ENCODE measurements at places on chromosomes 12 and 14.
A peak's percentile ranks its signal among the peaks of the same experiment; 100 is the strongest.

DNA sequence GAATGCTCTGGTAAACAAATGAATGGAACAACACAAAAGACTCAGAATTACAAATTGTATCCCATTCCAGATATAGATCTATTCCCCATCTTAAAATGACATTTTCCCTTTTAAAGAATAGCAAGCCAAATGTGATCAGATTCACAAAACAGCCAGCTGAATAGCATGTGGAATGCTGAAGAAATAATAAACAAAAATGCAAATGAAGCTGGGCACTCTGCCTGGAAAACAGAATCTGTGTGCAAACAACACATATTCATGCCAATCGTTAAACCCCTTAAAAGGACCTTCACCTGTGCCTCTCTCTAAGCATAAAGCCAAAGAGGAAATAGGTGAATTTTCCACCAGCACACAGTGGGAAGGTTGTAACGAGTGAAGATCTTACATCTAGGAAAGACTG lies 67.9 kb upstream of the PDZRN4 start:
- no peak for DNase-seq

- DNase-seq, result no peak
These were observed 27.0 kb upstream of the AKAP5 start for GRCh38 chr14:64438181-64438841.

DNA sequence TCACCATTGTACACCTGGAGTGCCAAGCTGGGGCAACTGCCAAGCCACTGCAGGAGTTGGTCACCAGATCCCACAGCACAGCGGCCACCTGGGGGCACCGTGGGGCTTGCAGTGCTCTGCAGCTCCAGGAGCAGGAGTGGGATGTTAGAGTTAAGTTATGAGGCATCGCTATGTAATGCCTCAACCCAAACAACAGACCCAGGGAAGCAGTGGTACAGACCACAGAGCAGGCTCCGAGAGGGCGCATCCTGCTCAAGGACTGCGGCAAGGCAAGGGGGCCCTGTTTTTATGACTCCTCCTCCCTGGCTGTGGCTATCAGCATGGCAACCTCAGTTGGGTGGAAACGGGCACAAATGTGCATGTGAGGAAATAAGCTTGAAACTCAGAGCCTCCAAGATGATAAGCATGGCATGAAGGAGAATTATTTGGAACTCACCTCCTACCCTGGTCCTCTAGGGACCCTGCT lies 63.1 kb downstream of the ARL6IP4 start:
- peak; percentile 79 for DNase-seq

DNA sequence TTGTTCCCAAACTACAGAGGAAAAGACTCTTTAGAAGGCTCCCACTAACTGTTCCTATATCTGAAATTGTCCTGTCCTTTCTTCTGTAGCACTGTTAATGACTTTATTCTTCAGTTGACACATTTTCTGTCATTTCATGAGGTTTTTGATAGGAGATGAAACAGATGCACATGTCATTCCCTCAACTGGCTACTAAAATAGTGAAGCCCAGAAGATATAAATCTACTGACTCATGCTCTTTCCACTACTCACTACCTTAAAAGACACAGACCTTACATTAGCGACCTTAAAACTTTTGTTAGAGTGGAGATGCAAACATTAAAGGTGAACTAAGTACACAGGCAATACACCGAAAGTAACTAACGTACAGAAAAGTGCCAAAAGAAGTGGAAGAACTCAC lies 59.5 kb upstream of the ANKS1B start:
- DNase-seq, result no peak

GRCh38 chr14:46782281-46782680 lies 130.7 kb upstream of the RPL10L start:
- no peak for DNase-seq

DNA sequence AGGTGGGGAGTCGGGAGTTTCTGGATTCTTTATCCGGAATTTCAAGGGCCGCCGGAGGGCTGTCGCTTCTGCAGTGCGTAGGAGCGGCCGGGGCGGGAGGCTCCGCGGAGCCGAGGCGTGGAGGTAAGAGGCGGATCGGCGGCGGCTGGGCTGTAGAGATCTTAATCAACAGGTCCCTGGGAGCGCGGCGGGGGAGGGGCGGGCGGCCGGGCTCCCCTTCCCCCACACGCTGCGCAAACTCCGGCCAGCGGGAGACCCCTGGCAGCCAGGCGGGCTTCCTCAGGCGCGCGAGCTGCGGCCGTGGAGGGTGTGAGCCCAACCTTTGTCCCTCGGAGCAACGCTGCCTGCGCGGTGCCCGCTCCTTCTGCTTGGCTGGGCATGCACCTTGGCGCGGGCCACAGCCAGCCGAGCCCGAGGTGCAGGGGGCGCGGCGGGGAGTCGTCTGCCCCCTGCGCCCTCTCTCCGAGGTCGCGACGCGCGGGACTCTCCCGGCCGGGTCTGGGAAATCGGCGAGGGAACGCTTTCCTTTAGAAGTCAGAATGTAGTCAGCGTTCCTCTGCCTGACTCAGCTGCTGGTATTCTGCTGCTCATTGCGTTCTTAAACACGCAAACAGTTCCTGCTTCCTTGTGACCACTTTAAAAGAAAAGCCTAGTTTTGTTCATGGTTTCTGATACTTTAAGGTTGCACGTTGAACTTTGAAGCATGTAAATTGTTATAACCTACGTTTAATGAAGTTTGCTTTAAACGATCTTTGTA lies at the start of gene PALS1:
Gene PALS1, plus strand, starts transcription at position 25 of the 757 bp plus-strand sequence. CDS start 37,736 bp downstream, outside the sequence.
- peak; percentile 68 for DNase-seq

GRCh38 chr14:52780893-52781292 lies 10.5 kb downstream of the GNPNAT1 start:
- no peak for DNase-seq

- peak; percentile 94 for DNase-seq
These were observed 254.6 kb downstream of the C12orf42 start for GRCh38 chr12:103241184-103241583.

DNA sequence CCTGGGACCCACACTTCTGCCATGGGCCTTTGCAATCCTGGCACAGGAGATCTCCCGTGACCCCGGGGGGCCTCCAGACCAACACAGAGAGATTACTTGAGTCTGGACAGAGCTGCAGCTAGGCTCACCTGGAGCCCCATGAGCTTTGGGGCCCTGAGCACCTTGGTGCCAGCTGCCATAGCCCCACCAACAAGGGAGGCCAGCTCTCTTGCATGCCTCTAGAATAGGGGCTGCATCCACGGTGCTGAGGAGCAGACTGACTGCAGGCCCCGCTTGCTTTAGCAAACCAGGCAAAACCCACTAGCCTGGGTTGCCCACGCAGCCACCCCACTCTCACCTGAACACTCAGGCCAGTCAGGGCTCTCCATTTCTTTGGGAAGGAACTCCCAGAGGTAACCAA lies 3.7 kb upstream of the OR4N2 start:
- DNase-seq, result no peak

GRCh38 chr12:80282226-80282625 lies 161.8 kb upstream of the PTPRQ start:
- DNase-seq, result no peak

DNA sequence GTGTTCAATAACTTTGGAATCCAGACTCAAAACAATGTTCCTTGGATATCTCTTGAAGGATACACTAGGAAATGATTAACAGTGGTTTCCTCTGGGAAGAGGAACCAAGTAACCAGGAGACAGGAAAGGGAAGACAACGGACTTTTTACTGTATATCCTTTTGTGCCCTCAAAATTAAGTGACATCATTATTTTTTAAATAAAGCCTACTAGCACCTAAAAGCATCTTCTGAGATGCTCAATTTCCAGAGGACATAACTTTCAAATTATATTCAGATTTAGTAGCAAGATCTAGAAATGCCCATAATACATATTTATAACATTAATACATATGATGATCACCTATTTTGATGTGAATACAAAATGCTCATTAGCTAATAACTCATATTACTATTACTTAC lies 6.5 kb downstream of the HECTD1 start:
- no peak for DNase-seq

DNA sequence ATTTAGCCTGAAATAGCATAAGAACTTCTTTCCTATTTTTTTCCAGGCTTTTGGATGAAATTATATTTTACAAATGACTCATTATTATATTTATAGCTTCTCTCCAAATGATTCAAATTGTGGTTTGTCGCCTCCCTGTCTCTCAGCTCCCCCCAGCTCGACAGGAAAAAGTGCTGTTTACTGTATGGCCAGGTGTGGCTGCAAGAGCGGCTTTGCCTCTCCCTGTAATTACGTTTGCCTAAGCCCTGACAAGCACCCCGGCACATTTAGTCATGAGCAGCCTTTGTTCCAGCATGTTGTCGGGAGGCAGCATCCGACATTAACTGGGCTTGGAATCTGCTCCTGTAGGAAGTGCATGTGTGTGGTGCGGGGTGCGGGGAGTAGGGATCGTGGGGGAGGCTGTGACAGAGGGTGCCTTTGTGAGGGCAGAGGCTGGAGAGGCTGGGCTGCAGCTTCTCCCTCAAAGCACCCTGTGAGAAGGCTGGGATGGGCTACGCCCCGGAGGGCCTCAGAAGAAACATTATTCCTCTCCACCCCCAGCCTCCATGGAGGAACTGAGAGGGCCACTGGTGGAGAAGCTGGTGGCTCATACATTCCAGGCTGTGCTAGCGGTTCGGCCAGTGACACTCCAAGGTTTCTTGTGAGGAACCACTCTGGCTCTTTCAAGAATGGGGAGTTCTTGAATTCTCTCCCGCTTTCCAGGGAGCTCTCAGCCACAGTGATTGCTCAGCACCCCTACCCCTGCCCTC lies 42.1 kb upstream of the CTDSP2 start:
- peak; percentile 93 for DNase-seq

DNA sequence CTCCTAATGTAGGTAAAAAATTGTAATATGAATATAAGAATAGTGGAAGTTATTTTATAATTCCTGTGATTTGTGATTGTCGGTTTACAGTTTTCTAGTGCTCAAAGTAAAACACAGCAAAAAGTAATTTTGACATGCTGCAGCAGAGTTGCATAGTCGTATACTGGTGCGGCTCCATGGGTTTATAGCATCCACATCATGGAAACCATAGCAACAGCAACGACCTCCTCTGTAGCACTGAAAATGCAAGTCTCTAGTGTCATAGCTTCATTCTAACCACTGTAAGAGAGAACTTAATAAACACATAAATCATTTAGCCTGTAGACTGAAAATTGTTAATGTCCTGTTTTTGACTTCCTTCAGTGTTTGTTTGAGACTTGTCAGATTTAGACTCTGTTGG lies 574.3 kb downstream of the KCNH5 start:
- DNase-seq, result no peak

DNA sequence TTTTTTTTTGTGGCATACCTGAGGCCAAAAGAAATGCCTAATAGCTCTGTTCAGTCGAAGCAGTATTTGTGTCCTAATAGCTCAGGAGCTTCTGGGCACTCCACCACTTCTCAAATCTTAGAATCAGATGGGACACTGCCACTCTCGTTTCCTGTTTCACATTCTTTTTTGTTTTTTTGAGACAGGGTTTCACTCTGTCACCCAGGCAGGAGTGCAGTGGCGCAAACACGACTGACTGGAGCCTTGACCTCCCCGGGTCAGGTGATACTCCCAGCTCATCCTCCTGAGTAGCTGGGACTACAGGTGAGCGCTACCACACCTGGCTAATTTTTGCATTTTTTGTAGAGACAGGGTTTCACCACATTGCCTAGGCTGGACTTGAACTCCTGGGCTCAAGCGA lies 52.7 kb downstream of the SPPL3 start:
- DNase-seq, result no peak

GRCh38 chr14:31560759-31561154 lies 447 bp upstream of the NUBPL start:
- no peak for DNase-seq

GRCh38 chr12:70469221-70469820 lies 103.2 kb downstream of the KCNMB4 start:
- no peak for DNase-seq

DNA sequence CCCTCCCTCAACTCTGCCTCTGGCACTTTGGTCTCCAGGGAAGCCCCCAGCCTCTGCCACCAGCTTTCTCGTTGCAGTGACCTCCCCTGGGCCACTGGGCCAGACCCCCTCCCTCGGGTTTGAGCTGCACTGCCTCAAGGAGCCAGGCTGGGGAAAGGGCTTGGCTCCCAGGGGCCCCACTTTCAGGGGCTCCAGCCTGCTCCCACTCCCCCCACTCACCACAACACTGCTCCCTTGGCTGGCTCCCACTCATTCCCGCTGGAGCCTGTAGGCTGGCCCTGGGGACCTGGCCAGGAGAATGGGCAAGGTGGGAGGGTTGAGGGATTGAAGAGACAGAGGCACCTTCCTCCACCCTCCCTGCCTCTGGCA lies 19.3 kb upstream of the KIF26A start:
- no peak for DNase-seq

GRCh38 chr12:2360630-2361170 lies 307.9 kb downstream of the CACNA1C start:
- DNase-seq, result no peak

DNA sequence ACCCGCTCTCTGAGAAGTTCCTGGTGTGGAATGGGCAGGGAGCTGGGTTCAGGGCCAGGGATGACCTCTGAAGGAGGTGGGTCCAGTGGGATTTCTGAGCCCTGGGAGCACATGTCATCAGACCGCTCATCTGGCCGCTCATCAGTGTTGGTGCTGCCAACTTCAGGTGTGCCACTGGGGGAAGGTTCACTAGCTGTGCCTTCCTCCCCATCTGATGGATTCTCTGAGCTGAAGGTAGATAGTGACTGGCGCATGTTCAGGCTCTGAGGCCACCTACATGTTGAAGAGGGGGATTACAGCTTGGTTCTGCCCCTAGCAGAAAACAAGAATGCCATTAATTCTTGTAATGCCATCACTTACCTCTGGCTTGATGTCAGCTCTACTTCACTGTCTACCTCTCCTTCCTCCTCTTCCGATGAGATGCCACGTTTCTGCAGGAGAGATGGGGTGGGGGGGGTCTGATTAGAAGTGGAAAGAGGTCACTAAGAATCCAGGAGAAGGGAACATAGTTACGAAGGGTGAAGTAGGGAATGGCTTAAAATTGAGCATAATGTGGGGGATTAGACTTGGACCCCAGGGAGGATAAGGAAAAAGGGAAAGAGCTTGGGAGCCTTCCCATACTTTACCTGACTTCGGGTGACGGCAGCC lies 17.2 kb downstream of the MAP3K12 start:
- no peak for DNase-seq

GRCh38 chr12:76519538-76519937 lies 40.0 kb downstream of the OSBPL8 start:
- DNase-seq, result no peak

DNA sequence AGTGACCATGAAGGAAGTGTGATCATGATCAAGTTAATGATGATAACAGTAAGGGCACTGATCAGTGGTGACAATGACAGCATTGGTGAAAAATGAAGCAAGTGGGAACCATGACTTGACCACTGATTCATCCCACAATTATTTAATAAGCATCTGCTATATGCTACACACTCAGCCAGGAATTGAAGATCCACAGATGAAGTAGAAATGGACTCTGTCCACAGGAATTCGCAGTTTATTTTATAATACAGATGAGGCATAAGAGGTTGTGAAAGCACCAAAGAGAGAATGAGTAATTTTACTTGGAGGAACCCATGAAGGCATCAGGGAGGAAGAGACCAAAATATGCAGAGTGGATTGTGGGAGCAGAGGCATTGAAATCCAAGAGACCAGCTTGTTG lies 33.8 kb upstream of the SMUG1 start:
- DNase-seq, result no peak

DNA sequence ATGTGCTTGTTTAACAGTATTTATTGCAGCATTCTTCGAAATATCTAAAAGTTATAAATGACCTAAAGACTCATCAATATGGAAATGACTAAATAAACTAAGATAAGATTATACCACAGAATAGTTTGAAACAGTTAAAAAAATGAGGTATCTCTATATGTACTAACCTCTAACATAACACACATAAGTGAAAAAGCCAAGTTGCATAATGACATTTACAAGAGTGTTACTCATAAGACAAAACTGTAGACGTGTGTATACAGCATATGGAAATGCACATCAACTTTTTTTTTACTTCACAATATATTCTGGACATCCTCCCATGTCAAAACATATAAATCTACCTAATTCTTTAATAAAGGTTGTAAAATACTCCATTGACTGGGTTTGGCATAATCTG lies 22.8 kb downstream of the CPM start:
- DNase-seq, result no peak
